Thymus (tissue), 14 donors: ENCODE measurements at places on chromosomes 4 and X.

DNA sequence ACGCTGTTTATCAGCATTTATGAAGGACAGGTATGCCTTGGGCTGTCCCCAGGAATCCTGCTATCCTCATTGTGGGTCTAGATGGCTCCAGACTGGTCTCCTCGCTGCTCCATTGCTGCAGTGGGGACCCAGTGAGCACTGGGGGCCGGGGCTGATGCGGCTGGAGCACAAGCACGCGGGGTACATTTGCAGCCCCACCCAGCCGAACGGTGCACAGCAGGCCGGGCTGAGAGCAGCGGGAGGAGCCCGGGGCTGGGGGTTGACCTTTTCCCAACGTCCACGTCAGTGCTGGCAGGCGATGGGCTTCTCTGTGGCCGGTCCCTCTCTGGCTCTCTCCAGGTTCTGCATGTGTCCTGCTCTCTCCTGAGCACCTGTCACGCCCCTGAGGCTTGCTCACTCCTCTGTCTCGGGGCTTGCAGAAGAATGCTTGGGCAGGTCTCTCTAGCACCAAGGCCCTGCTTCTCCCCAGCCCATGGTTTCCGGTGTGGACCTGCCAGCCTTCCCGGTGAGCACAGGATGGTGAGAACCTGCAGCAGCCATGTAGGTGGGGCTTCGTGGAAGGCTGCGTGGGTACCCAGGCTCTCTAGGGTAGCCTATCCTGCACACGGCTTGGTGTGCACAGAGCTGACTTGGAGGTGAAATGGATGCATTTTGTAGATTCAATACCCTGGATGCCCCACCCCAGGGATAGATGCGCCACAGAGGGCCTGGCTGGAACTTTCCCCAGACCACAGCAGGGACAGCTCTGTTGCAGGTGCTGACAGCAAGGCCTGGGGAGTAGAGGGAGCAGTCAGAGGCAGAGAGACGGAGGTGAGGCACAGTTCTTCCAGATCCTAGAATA lies 89.1 kb upstream of the ADRA2C start:
- DNase-seq, result no peak

DNA sequence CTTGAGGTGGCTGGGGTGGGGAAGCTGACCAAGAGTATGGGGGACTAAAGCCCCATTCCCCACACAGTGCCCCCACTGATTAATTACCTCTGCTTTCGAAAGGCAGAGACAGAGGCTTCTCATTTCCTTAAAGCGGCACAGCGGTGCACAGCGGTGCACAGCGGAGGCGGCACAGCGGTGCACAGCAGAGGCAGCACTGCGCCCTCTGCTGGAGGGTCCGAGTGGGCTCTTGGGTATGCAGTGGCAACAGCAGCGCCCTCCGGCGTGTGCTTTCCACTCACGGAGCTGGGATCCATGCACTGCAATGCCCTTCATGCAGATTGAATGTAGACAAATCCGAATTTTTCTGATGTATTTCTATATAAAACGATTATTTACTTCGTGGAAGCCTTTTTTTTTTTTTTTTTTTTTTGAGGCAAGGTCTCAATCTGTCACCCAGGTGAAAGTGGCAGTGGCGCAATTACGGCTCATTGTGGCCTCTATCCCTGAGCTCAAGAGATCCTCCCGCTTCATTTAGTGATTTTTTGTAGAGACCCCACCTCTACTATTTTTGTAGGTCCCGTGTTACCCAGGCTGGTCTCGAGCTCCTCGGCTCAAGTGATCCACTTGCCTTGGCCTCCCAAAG lies 19.7 kb upstream of the PRPS2 start:
- DNase-seq, result peak; percentile 74

DNA sequence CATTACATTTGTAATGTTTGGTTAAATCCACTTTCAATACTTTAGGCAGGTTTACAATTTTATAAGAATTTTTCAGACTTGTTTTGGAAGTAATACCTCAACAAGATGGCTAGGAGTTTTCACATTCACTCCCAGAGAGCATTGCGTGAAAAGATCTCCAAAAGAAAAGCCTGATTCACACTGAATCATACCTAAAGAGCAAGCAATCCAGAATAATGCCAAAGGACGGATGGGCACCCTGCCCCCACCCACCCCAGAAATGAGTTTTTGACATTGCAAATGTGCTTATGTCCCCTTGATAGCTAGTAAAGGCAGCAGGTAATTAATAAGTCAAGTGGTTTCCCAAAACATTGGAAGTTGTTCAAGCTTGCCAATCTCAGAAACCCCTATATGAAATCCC lies 557.7 kb upstream of the TENM3 start:
- DNase-seq, result no peak

DNA sequence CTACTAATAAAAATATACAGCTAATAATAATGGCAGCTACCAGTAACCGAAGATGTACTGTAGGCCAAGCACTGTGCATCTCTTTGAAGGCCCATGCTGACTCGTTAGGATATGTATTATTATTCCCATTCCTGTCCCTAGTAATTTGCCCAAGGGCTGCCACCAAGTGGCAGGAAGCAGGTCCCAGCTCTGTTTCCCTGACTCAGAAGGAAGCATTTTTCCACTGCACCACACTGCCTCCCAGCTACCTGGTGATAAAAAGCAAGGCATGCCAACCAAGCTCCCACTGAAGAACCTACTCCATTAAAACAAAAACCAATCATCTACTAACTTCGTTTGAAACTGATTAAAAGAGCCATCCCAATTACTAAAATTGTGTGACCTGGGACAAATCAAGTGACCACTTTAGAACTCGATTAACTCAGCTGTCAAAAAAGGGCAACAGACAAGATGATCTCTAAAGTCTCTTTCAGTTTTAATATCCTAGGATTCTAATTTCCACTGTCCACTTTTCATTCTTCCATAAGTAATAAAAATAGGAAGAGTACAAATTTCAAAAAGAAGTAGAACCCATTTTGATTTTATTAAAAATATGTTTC lies 24.3 kb upstream of the PGM2 start:
- DNase-seq, result no peak

GRCh38 chr4:95676190-95676589 lies 127.4 kb upstream of the UNC5C start:
- DNase-seq, result no peak

GRCh38 chr4:70334681-70335080 lies at the start of gene CABS1:
CABS1 (plus strand) TSS chr4:70334981; CDS start chr4:70335040, 59 bp downstream.
- no peak for DNase-seq

DNA sequence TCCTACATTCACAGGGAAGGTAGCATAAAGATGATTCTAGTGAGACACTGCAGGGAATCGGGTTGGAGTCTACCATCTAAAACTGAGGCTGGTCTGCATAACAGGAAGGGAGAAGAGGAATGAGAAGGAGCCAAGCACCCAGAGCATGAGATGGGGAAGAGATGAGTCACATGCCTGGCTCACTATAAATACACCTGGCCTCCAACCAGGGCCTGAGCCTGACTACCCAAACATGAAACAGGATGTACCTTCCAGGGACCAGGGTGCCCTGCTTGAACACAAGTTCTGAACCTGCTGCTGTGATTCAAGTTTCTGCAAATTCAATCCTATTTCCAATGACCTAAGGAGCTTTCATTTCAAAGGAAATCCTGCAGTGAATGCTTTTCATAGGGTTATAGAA lies 24.9 kb downstream of the CD99L2 start:
- DNase-seq, result no peak

DNA sequence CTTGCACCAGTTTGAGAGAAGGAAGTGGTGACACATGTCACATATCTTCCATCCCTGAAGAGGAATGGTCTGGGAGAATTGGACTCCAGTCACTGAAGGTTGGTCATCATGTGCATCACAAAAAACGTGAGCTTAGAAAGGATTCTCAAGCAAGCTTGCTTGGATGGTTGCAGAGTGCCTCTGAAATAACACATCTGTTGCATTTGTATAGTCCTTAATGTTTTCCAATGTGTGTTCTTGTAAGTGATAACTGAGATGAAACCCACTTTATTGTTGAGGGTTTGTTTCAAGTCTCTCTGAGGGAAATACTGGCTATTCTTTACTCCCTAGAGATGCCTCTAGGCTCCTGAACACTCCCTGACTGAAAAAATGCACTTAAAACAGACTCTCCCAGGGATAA lies 184.5 kb upstream of the MBNL3 start:
- no peak for DNase-seq

- no peak for DNase-seq
Measured at GRCh38 chrX:110050386-110050785, 47.5 kb downstream of the TMEM164 start.

DNA sequence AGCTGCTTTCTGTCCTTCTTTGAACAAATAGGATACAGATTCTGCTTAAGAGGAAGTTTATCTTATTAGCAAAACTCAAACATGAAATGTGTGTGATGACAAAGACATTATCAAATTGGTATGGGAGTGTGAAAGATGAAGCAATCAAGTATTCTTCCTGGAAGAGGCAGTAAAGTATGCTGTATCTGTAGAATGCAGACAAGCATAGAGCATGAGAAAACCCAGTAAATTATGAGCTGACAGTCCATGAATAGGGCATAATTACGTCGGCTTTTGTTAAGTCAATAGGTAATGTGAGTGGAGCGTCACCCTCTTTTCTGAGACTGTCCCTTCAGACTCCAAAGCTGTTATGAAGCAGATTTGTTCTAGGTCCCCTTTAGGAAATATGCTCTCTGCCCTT lies 458.6 kb upstream of the NWD2 start:
- no peak for DNase-seq

DNA sequence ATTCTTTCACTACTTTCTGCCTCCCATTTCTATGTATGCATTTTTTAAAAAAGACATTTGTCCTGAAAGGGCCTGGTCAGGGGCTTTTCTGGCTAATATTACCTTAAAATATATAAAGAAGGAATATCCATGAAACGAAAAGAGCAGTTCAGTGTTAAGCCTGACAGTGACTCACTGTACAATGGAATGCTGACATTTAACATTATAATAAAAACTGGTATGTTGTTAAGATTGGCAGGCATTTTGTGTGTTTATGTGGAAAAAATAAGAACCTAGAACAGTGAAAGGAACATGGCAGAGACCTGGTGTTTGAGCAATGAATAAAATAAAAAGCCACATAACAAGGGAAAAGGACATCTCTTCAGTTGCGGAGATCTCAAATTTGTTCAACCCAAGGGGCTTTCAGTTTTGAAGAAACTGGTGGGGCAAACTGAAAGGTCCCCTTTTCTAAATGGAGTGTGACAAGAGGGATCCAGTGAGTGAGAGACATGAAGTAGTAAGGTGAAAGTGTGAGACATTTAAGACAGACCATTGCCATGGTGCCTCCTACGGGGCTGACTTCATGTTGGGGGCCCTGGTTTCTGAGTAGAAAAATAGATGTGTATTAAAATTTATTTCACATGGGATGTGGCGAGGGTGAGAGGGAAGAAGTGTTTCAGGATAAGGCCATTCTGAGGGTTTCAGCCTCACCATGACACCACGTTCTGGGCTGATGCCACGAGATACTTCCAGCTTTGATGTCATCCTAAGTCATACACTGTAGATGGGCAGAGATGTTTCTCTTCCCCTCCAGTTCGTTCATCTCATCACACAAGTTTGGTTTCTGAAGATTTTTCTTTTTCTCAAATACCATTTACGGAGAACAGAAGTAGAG lies 324.9 kb downstream of the PPP3CA start:
- no peak for DNase-seq

DNA sequence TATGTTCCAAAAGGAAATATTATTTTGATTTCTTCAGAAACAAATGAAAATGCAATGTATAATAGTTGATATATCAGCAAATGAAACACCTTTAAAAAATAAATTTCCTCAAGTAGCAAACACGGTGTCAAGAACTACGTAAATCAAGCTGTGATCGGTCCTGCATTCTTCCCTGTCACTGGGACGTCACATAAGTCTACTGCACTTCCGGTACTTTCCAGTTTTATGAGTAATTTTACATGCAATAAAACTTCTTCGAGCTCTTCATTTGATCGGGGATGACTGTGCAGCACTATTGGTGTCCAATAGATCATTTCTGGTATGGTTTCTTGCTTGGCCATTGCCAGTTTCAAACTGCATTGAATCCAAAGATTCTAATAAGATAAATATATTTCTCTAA lies 114.0 kb upstream of the VEGFC start:
- no peak for DNase-seq

GRCh38 chr4:189048119-189048518 lies 892.6 kb upstream of the FRG1 start:
- no peak for DNase-seq

- no peak for DNase-seq
Measured at GRCh38 chrX:10230222-10230621, 73.4 kb downstream of the CLCN4 start.

DNA sequence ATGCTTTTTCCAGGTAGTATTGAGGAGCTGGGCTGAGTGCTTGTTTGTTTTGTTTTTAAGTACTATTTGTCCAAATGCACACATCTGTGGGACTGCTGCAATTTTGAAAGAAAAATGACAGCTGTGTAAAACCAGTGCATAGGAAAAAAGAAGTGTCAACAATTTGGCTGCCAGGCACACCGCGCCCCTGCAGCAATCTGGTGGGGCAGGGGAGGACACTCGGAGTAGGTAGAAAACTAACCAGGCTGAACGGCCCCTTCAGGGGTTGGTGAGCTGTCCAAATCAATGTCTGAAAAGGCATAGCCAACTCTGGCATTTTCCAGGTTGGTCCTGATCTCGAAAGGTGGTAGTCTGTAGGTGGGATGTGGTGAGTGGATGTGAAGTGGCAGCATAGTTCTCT lies 1.1 kb downstream of the LDOC1 start:
- no peak for DNase-seq
